SK-MEL-5 (cell line): ENCODE measurements at places on chromosomes 12 and 14. TPM values are rescaled to one million over a fixed set of nuclear protein-coding genes. Genes with fewer than 3 reads are reported as not detected.

GRCh38 chr14:92903359-92903758, 19.6 kb upstream of the CHGA start:
- no peak for DNase-seq

OR4E2 gene
- not detected in 2 replicates for total RNA-seq

SLCO1B1 gene
- not detected in 2 replicates for total RNA-seq

CLEC1A gene
- not detected in 2 replicates for total RNA-seq

GRCh38 chr14:45284802-45285201, 31.8 kb upstream of the MIS18BP1 start:
- DNase-seq: no peak

PPP1R3E gene
- 3.6 and 3.9 TPM in 2 replicates for total RNA-seq

GRCh38 chr12:29171421-29172258, 22.6 kb downstream of the FAR2 start:
- no peak for DNase-seq

GRCh38 chr12:132021965-132022364, 72.2 kb downstream of the EP400 start:
- DNase-seq: peak; percentile 42

GRCh38 chr12:47867495-47867941, 37.3 kb downstream of the VDR start:
- DNase-seq: no peak

- DNase-seq: no peak
These were observed 805.4 kb downstream of the VRK1 start for GRCh38 chr14:97602438-97603117.

- DNase-seq: peak; percentile 15
These were observed 392.5 kb upstream of the RGS6 start for GRCh38 chr14:71539650-71540285.

DNA sequence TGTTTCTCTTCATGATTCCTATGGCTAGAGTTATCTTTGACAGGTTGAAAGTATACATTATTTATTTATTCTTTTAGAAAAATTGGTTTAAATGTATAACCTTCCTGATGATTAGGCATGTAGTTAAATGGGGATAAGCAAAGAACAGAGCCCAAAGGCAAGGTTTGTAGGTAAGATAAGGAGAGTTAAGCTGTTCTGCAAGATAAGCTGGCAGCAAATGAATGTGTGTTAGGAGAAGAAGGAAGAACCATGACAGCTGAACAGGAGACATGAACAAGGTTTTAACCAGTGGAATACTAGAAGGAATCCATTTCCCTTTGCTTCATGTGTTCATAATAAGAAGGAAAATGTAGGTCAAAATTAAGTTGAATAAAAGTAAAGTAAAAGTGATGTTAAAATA, 1330.1 kb upstream of the USP15 start:
- DNase-seq: no peak

GRCh38 chr12:52055731-52056711, 4.8 kb downstream of the NR4A1 start:
- DNase-seq: no peak
